ENCODE measurements at places on chromosomes 6 and 20.
A peak's percentile ranks its signal among the peaks of the same experiment; 100 is the strongest.

DNA sequence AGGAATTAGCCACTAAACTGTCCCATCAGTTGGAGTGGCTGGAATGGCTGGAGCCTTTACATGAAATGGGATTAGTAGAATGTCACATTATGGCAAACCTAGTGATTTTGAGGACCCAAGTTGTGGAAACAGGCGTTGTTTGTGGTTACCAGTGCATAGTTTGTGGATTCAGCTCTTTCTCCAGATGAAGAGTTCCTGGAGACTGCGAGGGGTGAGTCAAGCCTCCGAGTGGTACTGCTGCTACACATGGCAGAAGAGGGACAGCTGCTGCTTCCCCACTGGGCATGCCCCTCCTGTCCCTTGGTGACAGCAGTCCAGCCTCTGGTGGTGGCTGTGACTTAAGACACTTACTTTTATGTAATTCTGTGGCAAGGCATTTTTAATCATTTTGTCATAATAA, 94.2 kb upstream of the SCP2D1 start:
- no peaks in the 10 kb centered on the region for H3K27me3 ChIP-seq
- H3K27ac ChIP-seq, result no peak overlapping the region
- H3K4me1 ChIP-seq, result no peaks in the 10 kb centered on the region

DNA sequence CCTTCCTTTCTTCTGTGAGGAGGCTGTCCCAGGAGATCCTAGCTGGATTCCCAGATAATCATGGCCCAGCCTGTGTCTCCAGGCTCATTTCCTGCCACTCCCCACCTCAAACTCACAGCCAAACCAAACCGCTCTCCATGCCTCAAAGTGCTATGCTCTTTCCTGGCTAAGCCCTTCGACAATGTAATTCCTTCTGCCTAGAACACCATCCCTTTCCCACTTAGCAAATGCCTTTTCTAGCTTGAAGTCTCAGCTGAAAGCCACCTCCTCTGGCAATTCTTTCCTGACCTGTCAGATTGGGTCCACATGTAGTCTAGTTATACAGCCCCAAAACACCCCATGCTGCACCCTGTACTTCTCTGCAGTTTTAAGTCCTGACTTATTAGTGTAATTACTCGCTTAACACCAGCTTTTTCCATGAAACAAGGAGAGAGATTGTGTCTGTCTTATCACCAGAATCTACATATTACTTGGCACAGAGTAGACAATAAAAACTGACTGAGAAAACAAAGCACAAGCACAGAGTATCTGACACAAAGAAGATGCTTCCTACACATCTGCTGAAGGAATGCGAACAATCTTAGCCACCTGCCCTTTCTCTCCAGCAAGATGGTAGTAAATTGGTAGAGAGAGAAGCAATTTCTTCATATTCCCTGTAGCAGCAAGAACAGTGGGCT, 5.4 kb downstream of the TRIM26 start:
- H3K4me3 ChIP-seq, result no peak overlapping the region
- H3K27me3 ChIP-seq, result no peaks in the 10 kb centered on the region
- peak overlapping the region; percentile 82 for H3K27ac ChIP-seq

GRCh38 chr6:73965539-73966029, 269.6 kb downstream of the CD109 start:
- no peaks in the 10 kb centered on the region for H3K27me3 ChIP-seq
- no peak overlapping the region for H3K4me3 ChIP-seq
- peaks cover 5% of the 10 kb centered on the region for H3K4me1 ChIP-seq
- H3K36me3 ChIP-seq, result no peaks in the 10 kb centered on the region
- no peak overlapping the region for H3K27ac ChIP-seq

GRCh38 chr6:25006565-25007001, 70.8 kb upstream of the RIPOR2 start:
- no peaks in the 10 kb centered on the region for H3K27me3 ChIP-seq
- H3K4me3 ChIP-seq, result no peak overlapping the region
- DNase-seq, result no peak
- H3K27ac ChIP-seq, result peak overlapping the region; percentile 95
- peaks cover 47% of the 10 kb centered on the region for H3K4me1 ChIP-seq

DNA sequence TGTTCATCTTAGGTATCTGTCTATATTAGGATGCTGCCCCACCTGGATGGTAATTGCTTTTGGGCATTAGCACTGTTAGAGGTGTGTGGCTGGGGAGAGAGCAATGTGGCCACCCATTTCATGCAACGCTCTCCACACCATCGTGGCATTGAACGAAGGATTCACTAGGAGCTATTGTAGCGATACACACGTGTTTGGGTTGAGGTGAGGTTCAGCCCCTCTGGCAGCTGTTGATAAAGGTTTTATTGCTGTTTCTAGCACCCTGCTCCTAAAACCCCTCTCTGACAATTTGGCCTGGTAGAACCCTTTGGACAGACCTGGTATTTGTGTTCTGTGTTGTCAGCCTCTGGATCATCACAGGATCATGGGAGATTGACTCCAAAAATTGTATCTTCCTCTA, 280.9 kb downstream of the PRL start:
- H3K27me3 ChIP-seq, result no peaks in the 10 kb centered on the region
- no peak for DNase-seq
- H3K4me1 ChIP-seq, result no peaks in the 10 kb centered on the region
- H3K36me3 ChIP-seq, result no peaks in the 10 kb centered on the region

GRCh38 chr6:14673201-14673600, 555.6 kb downstream of the CD83 start:
- H3K27ac ChIP-seq, result peak overlapping the region; percentile 60
- no peaks in the 10 kb centered on the region for H3K27me3 ChIP-seq
- DNase-seq, result no peak
- no peaks in the 10 kb centered on the region for H3K36me3 ChIP-seq
- no peak overlapping the region for H3K4me3 ChIP-seq
- H3K4me1 ChIP-seq, result peaks cover 5% of the 10 kb centered on the region

- H3K4me3 ChIP-seq, result no peak overlapping the region
- H3K4me1 ChIP-seq, result no peaks in the 10 kb centered on the region
- no peak for DNase-seq
- no peak overlapping the region for H3K27ac ChIP-seq
- peaks cover 27% of the 10 kb centered on the region for H3K27me3 ChIP-seq
- H3K36me3 ChIP-seq, result no peaks in the 10 kb centered on the region
Observed at GRCh38 chr6:25829375-25829774, 2.5 kb downstream of the SLC17A1 start.

GRCh38 chr6:2674857-2675256, 75.9 kb downstream of the MYLK4 start:
- H3K4me3 ChIP-seq, result no peak overlapping the region
- DNase-seq, result no peak
- no peaks in the 10 kb centered on the region for H3K27me3 ChIP-seq

- peak overlapping the region; percentile 19 for H3K27ac ChIP-seq
- H3K27me3 ChIP-seq, result no peaks in the 10 kb centered on the region
- no peak for DNase-seq
- H3K4me1 ChIP-seq, result peaks cover 15% of the 10 kb centered on the region
Observed at GRCh38 chr6:159002432-159003155, 2.6 kb upstream of the RSPH3 start.

GRCh38 chr20:23200413-23200812, 114.3 kb upstream of the CD93 start:
- H3K4me3 ChIP-seq, result no peak overlapping the region
- no peaks in the 10 kb centered on the region for H3K27me3 ChIP-seq
- no peak for DNase-seq
- H3K36me3 ChIP-seq, result no peaks in the 10 kb centered on the region

DNA sequence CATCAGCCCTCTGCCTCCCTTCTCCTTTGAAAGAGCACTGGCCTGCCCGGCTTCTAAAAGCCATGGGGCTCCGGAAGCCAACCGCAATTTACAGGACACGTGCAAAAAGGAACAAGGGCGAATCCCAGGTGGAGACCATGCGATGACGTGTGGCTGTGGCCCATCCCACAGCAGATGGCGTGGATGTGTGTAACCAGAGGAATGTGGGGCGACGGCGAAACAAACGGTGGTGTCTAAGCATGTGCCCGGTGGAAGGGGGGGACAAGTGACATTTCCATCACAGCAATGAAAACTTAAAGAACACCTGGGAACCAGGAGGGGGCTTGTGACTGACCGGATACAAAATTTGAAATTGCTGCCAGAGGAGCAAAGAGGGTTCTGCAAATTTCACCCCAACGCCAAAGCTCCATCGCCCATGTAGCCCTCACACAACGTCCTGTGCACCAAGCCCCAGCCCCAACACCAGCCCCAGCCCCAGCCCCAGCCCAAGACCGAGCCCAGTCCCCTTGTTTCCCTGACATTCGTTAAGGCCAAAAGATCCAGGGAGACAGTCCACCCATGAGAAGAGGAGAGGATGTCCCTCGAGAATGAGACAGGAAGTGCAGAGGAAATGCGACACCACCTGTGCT, 159.7 kb upstream of the ZNF337 start:
- no peak for DNase-seq
- H3K27ac ChIP-seq, result no peak overlapping the region
- no peaks in the 10 kb centered on the region for H3K36me3 ChIP-seq
- no peaks in the 10 kb centered on the region for H3K4me1 ChIP-seq

GRCh38 chr20:45701873-45702272, at the start of gene WFDC13:
Gene WFDC13, plus strand, starts transcription at chr20:45702038. Its CDS starts 86 bp downstream, at chr20:45702124.
- no peak within 1 kb of the TSS for H3K4me3 ChIP-seq
- H3K4me1 ChIP-seq, result peaks cover 1% of the 10 kb centered on the region
- H3K36me3 ChIP-seq, result no peaks in the 10 kb centered on the region

DNA sequence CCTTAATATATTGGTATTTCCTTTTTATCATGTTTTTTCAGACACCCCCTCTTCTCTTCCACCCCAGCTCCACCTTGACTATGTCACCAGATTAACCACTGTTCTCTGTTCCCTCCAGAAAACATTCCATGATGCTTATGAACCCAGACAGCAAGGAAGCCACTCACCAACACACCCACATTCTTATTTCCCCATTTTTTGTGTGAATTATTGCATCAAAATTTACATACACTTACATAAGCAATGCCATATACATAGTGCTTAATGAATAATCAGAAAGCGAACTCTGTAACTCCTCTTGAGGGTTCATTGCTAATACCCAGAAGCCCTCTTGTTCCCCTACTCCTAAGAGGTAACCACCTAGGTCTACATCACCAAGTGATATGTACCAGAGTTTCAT, 182.3 kb upstream of the CDYL start:
- no peaks in the 10 kb centered on the region for H3K36me3 ChIP-seq
- H3K4me3 ChIP-seq, result no peak overlapping the region
- H3K27me3 ChIP-seq, result no peaks in the 10 kb centered on the region
- DNase-seq, result no peak

GRCh38 chr6:131628726-131629125, 684 bp upstream of the MED23 start:
- no peak for DNase-seq
- H3K4me1 ChIP-seq, result peaks cover 3% of the 10 kb centered on the region
- H3K27ac ChIP-seq, result no peak overlapping the region
- H3K4me3 ChIP-seq, result peak overlapping the region; percentile 69
- H3K27me3 ChIP-seq, result no peaks in the 10 kb centered on the region
- H3K36me3 ChIP-seq, result peaks cover 23% of the 10 kb centered on the region

DNA sequence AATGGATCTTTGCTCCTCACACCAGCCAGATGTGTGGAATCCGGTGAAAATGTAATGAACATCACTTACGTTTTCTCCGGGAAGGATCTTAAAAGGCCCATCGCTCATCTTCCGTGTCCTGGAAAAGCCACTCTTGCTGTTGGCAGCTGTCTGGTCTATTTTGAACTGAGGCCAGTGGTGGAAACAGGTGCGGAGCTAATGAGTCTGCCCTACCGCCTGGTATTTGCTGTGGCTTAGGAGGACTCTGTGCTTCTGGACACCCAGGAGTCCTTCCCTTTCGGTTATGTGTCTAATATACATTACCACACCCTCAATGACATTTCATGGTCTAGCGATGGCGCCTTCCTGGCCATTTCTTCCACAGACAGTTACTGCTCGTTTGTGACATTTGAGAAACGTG, 264.2 kb upstream of the PREP start:
- H3K36me3 ChIP-seq, result no peaks in the 10 kb centered on the region
- H3K4me1 ChIP-seq, result no peaks in the 10 kb centered on the region
- H3K4me3 ChIP-seq, result no peak overlapping the region
- no peak for DNase-seq
- H3K27ac ChIP-seq, result no peak overlapping the region

DNA sequence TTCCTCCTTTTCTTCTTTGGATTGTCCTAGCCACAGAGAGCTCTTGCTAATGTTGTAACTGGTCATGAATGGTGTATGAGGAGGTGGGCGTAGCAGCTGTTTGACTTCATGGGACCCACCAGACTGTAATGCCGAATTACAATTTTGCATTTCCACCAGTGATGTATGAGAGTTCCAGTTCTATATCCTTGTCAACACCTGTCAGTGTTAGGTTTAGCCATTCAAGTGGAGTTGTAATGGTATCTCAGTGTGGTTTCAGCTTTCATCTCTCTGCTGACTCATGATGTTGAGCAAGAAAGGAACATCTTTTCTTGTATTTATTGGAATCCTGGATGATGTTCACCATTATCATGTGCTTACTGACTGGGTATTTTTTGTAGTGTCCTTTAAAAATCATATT, 5.1 kb downstream of the IGF2R start:
- H3K36me3 ChIP-seq, result no peaks in the 10 kb centered on the region
- peaks cover 33% of the 10 kb centered on the region for H3K4me1 ChIP-seq
- H3K27ac ChIP-seq, result peak overlapping the region; percentile 18
- no peaks in the 10 kb centered on the region for H3K27me3 ChIP-seq
- DNase-seq, result no peak
- no peak overlapping the region for H3K4me3 ChIP-seq

DNA sequence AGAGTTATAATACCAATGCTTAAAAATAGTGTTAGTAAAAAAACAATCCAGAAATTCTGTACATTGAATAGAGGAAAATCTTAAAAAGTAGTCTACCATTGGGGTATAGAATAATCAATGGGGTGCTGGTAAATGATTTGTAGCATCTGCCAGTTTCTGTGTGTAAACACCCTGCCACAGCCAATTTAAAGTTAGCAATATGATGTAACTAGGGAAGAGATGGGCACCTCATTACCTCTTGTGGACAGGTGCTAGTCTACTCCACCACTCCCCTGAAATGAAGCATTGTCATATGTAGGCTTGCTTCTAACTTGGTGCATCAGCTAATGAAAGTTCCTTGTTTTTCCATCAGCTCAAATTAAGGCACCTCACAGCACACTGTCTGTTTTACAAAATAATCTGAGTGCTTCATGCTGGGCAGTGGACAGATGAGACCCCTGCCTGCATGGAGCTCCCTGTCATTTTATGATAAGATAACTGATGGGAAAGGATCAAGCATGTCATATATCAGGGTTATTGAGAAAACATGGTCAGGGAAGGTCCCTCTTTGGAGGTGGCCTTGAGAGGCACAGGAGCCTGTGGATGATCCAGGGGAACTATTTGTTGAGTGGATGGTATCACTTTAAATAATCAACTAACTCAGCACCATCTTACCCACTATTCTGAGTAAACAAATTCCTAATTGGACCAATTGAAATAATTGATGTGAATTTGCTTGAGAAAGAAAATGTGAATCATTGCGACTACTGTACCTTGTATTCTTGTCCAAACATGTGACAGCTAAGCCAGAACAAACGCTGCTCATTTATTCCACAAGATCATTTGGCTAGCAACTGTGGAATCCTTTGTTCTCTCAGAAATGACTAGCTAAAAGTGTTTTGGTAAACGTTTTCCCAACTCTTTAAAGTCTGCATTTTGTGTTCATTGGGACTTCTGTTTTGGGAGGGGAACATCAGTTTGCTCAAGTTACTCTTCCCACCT, 45.9 kb upstream of the CSE1L start:
- peaks cover 89% of the 10 kb centered on the region for H3K36me3 ChIP-seq
- H3K4me3 ChIP-seq, result no peak overlapping the region
- no peak for DNase-seq
- H3K27me3 ChIP-seq, result no peaks in the 10 kb centered on the region

GRCh38 chr20:59159493-59160376, 3.9 kb upstream of the ZNF831 start:
- peaks cover 99% of the 10 kb centered on the region for H3K27me3 ChIP-seq
- no peak overlapping the region for H3K27ac ChIP-seq
- no peak for DNase-seq
- no peaks in the 10 kb centered on the region for H3K36me3 ChIP-seq

- H3K36me3 ChIP-seq, result no peaks in the 10 kb centered on the region
- no peak overlapping the region for H3K4me3 ChIP-seq
- no peaks in the 10 kb centered on the region for H3K27me3 ChIP-seq
- no peaks in the 10 kb centered on the region for H3K4me1 ChIP-seq
- no peak overlapping the region for H3K27ac ChIP-seq
- DNase-seq, result no peak
Observed at GRCh38 chr6:21180800-21181337, 412.7 kb upstream of the SOX4 start.

Data from RWPE2 (cell line).